MV-4-11 (cell line): ENCODE measurements at places on chromosomes 11 and 22.
A peak's percentile ranks its signal among the peaks of the same experiment; 100 is the strongest.

- DNase-seq: no peak
Observed at GRCh38 chr11:78076733-78077403, 2.8 kb downstream of the NDUFC2 start.

- no peak for DNase-seq
Observed at GRCh38 chr11:111635706-111636045, 33.4 kb downstream of the SIK2 start.

- no peak for DNase-seq
Observed at GRCh38 chr11:102559839-102560238, 29.3 kb upstream of the MMP7 start.

- no peak for DNase-seq
Observed at GRCh38 chr11:72244361-72245262, 636 bp upstream of the PHOX2A start.

GRCh38 chr11:82174610-82175009, 559.1 kb downstream of the FAM181B start:
- no peak for DNase-seq

DNA sequence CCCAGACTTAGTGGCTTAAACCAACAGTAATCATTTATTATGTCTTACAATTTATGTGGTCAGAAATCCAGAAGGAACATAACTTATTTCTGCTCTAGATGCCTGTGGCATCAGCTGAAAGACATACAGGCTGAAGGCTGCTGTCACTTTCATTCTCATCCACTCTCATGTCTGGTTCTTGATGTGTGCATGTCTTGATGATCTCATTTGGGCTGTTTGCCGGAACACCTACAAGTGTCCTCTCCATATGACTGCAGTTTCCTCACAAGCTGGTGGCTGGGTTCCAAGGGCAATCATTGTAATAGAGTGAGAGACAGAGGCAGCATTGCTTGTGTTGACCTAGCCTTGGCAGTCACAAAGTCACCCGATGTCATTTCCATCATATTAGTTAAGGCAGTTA, 1375.9 kb upstream of the RAG2 start:
- DNase-seq: no peak

- no peak for DNase-seq
Observed at GRCh38 chr11:72771507-72771906, 19.3 kb upstream of the ARAP1 start.

GRCh38 chr22:39381009-39381755, 18.4 kb upstream of the TAB1 start:
- no peak for DNase-seq

DNA sequence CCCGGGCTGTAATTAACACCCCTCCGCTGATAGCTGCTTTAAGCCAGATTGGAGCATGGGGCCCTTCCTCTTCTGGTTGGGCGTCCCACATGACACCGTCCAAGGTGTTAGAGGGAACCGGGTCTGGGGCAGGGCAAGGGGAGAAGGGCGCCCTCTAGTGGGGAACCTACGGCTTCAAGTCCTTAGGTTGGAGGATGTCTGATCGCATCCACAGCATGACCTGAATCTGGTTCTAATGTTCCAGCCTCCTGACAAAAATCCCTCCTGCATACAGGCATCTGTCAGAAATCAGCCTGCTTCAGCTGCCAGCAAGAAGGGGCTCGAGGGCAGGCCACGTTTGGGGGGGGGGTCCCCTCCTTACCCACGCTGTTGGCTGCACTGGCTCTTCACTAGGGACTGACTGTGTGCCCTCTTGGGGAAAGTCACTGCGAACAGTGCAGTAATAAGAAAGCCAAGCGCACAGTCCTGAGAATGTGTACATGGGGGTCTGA, 94.2 kb upstream of the TBCEL start:
- DNase-seq: peak; percentile 23

- DNase-seq: no peak
Observed at GRCh38 chr22:36009085-36009484, 19.5 kb downstream of the RBFOX2 start.

DNA sequence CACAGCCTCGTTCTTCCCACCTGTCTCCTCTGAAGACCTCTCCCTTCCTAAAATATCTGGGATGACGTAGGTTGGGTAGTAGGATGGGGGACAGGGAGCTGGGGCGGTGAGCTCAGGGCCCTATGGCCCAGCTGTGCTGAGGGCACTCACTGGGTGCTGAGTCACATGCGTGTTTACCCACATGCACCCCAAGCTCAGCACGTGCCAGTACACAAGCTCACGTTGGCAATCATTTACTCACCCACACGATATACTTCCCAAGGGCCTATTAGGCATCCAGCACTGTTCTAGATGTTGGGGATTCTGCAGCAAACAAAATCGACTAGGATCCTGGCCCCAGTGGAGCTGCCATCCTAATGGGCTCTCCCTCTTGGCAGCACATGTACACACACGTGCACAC, 28.7 kb downstream of the ARAP1 start:
- no peak for DNase-seq

GRCh38 chr11:76239483-76240160, 33.3 kb upstream of the WNT11 start:
- no peak for DNase-seq

DNA sequence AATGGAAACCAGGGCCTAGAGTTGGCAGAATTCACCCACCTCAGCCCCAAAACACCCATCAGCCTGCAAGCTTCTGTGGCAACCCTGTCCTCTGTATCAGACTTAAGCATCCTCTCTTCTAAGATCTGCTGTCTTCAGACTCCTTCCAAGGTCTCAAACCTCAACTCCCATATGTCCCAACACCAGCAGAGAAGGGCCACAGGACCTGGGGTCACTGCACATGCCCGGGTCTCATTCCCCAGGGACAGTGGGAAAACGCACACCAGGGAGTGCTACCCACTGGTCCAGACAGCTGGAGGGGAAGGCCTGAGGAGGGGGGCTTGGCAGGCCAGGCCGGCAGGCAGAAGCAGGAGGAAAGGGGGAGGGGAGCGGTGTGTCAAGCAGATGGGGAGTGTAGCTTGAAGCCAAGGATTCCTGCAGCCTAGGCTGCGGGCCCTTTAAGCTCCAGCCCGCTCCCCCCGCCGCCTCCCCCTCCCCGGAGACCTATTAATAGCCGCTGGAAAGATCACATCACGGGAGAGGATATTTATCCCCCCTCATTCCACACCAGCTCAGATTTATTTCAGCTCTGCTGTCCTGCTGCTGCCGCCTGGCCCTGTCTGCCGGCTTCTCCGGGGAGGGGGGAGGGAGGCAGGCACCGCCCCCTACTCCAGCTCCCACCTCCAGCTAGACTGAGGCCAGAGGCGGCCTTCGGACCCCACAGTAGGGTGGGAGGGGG, 16.7 kb downstream of the BCL9L start:
- DNase-seq: no peak

DNA sequence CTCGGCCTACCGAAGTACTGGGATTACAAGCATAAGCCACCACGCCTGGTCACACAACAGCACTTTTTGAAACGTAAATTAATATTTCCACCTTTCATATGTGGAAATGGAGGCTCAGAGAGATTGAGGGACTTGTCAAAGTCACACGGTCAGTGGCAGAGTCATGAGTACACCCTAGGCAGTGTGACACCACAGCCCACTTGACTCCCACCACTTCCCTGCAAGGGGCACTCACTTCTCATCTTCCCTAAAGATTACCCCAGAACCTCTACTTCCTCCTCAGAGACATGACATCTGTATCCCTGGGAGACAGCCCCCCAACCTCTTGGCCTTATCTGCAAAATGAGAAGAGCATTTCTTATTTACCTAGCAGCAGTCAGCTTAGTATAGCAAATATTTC, 16.5 kb upstream of the MYOD1 start:
- no peak for DNase-seq

GRCh38 chr11:28566339-28567089, 458.3 kb downstream of the METTL15 start:
- no peak for DNase-seq

GRCh38 chr11:72519220-72519881, 85.0 kb upstream of the CLPB start:
- DNase-seq: no peak

DNA sequence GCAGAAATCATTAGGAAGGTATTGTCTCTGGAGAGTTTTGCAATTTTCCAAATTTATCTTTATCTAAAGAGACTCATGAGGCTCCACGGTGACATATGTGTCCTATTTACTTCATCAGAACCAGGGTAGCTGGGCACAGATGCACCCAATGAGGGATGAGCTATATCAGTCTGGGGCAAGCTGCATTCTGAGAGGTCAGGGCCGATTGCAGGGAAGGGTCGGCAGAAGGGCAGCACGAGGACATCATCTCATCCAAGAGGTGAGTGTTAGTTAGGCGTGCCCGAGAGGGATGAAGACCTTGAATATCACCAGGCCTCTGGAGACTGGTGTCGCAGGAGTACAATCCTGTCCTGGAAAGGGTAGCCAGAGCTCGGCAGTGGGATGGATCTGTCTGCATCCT, 41.0 kb upstream of the SPON1 start:
- no peak for DNase-seq

DNA sequence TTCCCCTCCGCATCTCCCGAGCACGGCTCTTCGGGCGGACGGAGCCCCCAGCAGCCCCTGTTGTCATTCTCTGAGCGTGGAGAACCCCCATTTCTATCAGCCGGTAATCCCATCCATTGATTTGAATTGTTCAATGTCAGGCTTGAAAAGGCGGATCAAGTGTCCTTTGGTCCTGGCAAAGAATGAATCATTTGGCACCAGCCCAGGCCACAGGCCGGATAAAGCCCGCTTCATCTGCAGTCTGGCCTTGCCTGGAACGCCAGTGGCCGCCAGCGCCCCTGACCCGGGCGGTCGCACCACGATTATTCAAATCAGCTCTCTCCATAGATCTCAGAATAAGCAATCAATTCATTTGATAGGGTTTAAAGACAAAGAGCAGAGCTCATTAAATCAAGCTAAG, 188.9 kb downstream of the BRD1 start:
- no peak for DNase-seq

DNA sequence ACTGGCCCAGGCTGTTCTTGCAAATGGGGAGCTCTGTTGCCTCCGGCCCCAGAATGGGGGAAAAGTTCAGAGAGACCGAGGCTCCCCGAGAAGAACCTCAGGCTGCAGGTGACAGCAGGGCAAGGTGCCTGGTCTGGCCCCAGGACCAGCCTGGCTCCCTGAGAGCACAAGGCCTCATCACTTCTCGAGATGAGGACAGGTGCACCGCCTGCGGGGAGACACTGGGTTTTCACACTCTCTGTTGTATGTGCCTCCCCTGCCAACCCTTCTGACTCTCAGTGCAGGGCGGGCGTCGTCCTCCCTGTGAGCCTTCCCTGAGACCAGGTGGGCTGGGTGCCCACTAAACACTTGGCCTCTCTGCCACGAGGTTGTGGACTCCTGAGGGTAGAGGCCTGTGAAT, 102.2 kb downstream of the BCR start:
- no peak for DNase-seq

DNA sequence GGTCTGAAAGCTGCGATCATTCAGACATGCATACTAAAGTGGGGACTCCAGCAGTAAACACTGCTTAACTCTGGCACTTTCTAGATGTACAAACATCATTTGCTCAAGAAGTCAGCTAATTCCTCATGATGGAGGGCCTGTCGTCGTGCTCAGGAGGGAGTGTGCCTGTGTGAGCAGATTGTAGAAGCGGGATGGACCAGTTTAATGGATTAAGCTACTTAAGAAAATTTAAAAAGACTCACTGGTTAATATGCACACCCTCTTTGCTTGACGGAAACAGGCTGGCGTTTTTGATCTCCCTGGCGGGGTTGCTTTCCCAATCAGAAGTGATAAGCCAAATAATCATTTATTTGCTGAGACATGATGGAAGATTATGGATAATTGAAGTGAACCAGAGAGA, 79.0 kb downstream of the LDLRAD3 start:
- no peak for DNase-seq

DNA sequence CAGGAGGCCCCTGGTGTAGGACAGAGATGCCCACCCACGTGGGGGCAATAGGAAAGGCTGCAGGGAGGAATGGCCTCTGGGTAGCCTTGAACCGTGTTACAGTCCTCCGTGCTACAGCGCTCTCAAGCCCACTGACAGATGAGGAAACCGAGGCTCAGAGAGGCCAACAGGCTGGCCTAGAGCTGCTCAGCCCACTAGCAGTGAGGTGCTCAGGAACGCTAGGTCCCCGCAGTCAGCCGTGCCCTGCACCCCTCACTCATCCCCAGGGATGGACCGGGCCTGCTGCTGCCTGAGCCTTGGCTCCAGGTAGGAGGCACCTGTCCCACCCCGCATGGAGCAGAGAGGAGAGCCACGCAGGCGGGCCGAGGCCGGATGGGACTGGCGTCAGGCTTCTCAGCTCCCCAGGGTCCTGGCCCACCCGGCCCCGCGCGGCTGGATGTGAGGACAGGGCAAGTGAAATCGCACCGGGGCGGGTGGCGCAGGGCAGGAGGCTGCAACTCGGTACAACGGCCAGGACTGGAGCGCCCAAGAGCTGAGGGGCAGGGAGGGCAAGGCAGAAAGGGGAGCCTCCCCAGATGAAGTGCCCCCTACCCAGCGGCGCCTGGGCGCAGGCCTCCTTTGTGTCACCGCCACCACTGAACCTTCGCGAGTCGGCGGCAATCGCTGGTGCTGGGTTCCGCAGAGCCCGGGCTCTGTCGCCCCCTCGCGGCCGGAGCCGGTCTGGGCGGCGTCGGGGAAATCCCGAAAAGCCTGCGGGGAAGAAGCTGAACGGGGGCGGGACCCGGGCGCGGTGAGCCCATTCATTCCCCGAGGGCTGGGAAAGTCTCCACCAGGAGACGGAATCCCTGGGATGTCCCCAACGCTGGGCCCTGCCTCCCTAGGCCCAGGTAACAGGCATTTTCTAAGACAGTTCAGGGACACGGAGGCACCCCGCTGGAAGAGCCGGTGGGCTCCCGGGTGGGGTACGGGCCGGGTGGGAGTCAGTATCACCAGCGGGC, 8.4 kb upstream of the SLC2A11 start:
- peak; percentile 37 for DNase-seq

DNA sequence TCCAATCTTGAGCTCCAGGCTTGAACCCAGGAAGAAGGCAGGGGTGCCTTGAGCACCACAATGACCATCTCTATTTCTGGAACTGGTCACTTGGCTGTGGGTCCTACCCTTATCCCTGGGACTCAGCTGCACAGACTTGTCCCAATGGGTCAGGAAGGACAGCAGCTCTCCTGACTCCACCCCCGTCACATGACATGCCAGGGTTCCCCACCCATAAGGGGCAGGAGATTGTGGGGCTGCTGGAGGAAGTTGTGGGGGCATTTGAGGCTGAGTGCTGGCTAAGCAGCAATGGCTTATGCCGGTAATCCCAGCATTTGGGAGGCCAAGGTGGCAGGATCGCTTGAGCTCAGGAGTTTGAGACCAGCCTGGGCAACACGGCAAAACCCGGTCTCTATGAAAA, 56.2 kb downstream of the NFAM1 start:
- no peak for DNase-seq

GRCh38 chr22:23397613-23398567, 182.2 kb downstream of the IGLL1 start:
- DNase-seq: no peak
